Lung microvascular endothelial cell (primary cell): ENCODE measurements at places on chromosomes 16 and 17.
A peak's percentile ranks its signal among the peaks of the same experiment; 100 is the strongest.

GRCh38 chr17:732902-733720, 715 bp downstream of the TLCD3A start:
- DNase-seq, result peak; percentile 50

GRCh38 chr16:16150117-16150877, 73.0 kb downstream of the ABCC6 start:
- DNase-seq, result peak; percentile 83

- no peak for DNase-seq
These were observed 68.6 kb downstream of the ZZEF1 start for GRCh38 chr17:4073983-4074830.

DNA sequence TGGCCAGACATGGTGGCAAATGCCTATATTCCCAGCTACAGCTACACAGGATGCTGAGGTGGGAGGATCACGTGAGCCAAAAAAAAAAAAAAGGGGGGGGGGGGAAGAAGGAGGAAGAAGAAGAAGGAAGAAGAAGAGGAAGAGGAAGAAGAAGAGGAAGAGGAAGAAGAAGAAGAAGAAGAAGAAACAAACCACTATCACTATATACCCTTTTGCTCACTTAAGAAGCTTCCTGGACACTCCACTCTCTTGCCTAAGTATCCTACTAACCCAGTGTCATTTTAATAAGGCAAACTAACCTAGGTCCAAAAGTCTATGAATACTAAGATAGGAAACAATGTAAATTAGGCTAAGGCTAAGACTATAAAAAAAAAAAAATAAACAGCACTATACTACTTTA, 54.8 kb downstream of the GPATCH8 start:
- DNase-seq, result no peak

DNA sequence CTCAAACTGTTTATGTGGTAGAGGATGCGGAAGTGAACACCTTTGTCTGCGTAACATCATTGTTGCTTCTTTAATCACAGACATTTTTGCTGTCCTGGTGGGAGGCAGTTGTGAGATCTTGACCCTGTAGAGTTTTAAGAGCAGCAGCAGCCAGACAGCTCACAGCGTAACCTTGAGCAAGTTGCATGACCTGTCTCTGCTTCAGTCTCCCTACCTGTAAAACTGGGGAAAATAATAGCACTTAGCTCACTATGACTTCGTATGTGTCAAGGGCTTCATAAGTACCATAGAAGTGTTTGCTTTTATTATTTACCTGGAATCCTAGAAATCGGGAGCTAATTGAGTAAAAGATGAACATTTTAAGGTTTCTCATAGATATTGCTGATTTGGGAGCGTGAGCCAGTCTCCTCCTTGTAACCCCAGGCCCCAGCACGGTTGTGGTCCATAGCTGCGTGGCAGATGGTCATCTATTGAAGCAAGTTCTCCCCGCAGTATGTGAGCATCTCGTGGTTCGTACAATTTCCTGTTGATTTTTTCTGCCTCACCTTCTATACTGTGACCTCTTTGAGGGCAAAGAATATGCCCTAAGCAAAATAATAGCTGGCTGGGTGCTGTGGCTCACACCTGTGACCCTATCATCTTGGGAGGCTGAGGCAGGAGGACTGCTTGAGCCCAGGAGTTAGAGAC, 34.4 kb downstream of the GPRC5B start:
- DNase-seq, result no peak

- DNase-seq, result no peak
These were observed 23.8 kb upstream of the TMEM101 start for GRCh38 chr17:44038604-44039011.

- no peak for DNase-seq
These were observed 224.7 kb upstream of the NLRP1 start for GRCh38 chr17:5809056-5809455.

- no peak for DNase-seq
These were observed 17.1 kb downstream of the NME3 start for GRCh38 chr16:1754204-1754603.

DNA sequence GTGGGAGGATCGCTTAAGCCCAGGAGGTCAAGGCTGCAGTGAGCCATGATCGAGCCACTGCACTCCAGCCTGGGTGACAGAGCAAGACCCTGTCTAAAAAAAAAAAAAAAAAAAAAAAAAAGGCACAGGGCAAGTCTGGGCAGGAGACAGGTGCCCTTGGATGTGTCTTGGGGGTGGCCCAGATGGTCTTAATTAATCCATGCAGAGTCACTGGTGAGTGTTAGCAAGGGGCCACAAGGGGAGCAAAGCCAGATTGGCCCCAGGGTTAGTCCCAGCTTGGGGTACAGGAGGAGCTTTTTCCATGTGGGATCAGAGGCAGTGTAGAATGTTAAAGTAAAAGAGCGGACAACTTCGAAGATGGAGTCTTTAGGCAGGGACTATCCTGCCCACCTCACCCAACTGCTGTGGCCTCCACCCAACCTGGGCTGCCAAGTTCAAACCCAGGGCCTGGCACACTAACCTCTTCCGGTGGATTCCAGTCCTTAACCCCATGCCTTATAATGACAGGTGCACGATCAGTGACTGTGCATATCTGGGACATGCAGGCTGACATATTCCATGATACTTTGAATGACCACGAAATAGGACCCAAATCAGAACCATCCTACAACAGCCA, 32.2 kb upstream of the MFSD6L start:
- no peak for DNase-seq

- DNase-seq, result no peak
These were observed 6.1 kb upstream of the ITGAM start for GRCh38 chr16:31253642-31254045.

GRCh38 chr17:8300627-8301242, 5.5 kb upstream of the SLC25A35 start:
- DNase-seq, result peak; percentile 73

DNA sequence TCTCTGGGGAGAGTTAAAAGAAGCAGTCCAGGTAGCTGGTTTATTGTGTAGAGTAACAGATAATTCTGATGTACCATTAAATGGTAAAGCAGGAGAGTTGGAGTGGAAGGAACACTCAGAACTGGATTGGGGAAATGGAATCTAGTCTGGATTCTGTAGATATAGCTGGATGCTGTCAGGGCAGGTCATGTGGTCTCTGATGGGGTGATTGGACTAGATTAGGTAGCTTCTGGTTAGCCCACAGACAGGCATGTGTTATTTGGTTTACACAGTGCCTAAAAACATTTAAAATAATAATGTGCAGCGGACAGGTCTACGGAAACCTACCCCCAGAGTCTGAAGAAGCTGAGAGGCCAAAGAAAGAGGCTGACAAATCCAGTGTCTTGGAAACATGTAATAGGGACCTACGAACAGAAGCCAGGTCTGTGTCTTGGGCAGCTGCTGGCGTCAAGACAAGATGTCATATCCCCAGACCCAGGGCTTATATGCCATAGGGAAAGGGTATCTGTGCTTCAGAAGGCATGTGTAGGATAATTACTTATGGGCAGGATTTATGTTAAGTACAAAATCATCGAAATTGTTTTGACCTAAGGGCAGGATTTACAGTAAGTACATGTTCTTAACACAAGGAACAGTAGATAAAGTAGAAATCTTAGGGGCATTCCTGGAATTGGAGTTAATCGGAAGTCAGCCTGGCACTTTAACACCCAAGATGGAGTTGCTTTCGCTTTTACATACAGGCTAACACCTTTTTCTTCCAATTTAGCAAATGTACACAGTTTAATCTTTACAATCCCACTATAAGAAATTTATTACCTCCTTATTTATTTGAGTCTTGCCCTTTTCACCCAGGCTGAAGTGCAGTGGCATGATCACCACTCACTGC, 12.4 kb downstream of the LUC7L3 start:
- DNase-seq, result no peak

GRCh38 chr17:41301916-41302901, at the start of gene KRTAP29-1:
KRTAP29-1 (minus strand) TSS chr17:41302851; CDS start chr17:41302851, 0 bp downstream.
- DNase-seq, result no peak

DNA sequence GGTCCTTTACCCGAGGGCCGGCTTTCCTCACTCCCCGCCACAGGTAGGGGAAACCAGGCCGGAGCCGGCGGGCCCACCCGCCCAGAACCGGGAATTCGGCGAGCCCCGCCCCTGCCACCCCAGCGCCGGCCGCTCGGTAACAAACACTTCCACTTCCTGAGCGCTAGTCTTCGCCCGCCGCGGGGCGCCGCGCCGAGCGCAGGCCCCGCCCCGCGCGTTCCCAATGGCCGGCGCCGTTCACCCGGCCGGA, 224 bp upstream of the NHERF1 start:
- DNase-seq, result no peak

- peak; percentile 27 for DNase-seq
These were observed 2.5 kb downstream of the ADPRM start for GRCh38 chr17:10699856-10700255.

GRCh38 chr17:62714016-62714777, 86.7 kb downstream of the MRC2 start:
- no peak for DNase-seq

DNA sequence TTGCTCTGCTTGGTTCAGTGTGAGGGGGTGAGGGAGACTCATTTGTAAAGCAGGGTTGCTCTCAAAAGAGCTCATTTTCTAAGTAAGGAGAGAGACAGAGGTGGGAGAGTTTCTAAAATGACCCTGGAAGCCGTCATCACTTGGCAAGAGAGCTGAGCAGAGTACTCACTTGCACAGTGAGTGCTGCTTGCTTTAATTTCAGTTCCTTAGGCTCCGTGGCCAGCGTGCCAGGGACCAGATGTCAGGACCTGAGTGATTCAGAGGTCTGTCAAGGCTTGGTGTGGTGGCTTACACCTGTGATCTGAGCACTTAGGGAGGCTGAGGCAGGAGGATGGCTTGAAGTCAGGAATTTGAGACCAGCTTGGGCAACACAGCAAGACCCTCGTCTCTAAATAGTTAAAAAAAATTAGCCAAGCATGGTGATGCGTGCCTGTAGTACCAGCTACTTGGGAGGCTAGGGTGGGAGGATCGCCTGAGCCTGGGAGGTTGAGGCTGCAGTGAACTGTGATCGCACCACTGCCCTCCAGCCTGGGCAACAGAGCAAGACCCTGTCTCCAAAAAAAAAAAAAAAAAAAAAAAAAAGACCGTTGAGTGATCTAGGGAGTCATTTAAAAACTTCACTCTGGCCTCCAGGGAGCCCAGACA, 10.7 kb downstream of the ZNF205 start:
- DNase-seq, result no peak

DNA sequence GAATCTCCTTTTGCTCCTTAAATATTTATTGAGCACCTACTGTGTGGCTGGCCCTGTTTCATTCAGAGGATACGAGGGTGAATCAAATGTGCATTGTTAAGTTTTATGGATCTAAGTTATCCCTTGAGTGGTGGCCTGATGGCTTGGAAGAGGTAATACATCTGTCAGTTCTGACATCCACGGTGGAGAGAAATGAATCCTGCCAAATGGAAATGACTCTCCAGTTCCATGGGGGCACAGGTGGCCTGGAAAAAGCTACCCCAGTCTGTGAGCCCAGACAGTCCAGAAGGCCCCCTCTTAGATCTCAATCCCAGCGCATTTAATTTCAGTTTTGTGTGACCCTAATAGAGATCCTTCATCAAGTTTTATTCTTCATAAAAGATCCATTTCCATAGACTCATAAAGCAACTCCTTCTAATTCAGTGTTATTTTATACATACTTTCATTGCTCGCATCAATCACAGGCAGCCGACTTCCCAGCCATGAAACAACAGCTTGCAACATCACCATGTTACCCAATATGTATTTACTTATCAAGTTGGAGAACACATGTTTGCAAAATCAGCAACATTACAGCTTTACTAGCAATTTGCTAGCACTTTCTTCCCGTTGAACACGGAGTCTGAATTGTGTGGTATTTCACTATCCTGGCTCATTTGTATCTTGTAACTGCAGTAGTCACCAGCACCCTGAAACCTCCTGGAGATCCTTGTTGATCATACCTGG, 334.8 kb upstream of the HSBP1 start:
- DNase-seq, result no peak

DNA sequence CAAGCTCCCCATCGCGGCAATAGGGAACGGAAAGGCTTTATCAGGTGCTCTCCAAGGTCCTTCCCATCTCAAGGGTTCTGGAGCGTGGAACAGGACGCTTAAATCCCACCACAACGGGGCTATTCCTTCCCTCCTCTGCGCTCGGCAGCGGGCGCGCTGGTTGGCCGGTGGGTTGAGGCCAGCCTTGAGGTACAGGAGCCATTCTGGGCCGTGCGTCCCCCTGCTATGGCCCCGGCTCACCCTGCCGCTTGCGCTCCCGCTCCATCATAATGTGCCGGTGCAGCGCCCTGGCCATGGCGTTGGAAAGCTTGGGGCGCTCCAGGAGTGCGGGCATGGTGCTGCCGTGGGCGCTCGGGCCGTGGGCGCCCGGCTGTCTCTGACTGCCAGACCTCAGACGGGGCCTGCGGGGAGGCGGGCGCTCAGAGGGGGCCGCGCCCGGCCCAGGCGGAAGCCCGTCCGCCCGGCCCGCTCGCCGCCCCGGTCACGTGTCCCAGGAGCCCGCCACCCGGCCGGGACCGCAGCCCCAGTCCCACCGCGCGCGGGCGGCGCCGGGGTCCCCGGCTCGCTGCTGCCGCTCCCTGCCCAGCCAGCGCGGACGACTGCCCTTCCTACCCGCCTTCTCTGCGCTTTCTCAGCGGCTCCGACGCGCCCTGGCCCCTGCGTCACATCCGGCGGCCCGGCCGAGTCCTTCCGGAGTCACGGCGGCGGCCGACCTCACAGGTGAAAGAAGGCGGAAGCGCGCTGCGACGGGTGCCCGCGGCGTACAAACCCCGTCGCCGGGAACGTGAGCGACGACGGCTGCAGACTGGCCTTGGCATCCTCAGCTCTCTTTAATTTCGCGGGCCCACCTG, at the start of gene GPS2:
Gene GPS2 (minus strand): TSS at position 642 of the 851 bp plus-strand sequence. CDS start 308 bp downstream, at position 334.
- peak; percentile 85 for DNase-seq

- peak; percentile 20 for DNase-seq
These were observed 63.3 kb upstream of the HSBP1 start for GRCh38 chr16:83744441-83744981.

- no peak for DNase-seq
These were observed 79.9 kb downstream of the TOX3 start for GRCh38 chr16:52466994-52467393.

- DNase-seq, result no peak
These were observed 645 bp downstream of the NLGN2 start for GRCh38 chr17:7408252-7408727.

GRCh38 chr17:3542410-3543088, 15.1 kb downstream of the TRPV3 start:
- DNase-seq, result no peak
